Stimulated activated naive CD4-positive, alpha-beta T cell treated with Interleukin-2 at 50 U/mL for 16 hours (primary cell): ENCODE measurements at places on chromosomes 5 and 9.

- DNase-seq: no peak
Measured at GRCh38 chr9:133059623-133060022, 2.2 kb upstream of the CEL start.

- no peak for DNase-seq
Measured at GRCh38 chr5:156094001-156094400, 233.0 kb upstream of the SGCD start.

DNA sequence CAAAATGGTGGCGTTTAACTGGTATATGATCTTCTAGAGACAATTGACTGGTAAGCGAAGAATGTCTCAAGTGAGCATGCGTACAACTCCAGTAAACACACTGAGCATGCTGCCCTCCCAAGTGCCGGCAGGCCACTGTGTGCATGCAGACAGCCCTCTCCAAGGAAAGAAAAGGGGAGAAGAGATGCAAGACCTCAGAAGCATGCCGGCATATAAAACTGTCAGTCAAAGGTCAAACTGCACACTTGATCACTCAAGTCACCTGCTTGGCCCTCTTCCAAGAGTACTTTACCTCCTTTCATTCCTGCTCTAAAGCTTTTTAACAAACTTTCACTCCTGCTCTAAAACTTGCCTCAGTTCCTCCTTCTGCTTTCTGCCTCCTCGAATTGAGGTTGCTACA is 910.2 kb downstream of the TAF11L14 start:
- no peak for DNase-seq

GRCh38 chr5:141420855-141421488 is at the start of gene PCDHGA11:
Gene PCDHGA11, plus strand, starts transcription at chr5:141421051. Its CDS starts 177 bp downstream, at chr5:141421228.
- peak; percentile 15 for DNase-seq

DNA sequence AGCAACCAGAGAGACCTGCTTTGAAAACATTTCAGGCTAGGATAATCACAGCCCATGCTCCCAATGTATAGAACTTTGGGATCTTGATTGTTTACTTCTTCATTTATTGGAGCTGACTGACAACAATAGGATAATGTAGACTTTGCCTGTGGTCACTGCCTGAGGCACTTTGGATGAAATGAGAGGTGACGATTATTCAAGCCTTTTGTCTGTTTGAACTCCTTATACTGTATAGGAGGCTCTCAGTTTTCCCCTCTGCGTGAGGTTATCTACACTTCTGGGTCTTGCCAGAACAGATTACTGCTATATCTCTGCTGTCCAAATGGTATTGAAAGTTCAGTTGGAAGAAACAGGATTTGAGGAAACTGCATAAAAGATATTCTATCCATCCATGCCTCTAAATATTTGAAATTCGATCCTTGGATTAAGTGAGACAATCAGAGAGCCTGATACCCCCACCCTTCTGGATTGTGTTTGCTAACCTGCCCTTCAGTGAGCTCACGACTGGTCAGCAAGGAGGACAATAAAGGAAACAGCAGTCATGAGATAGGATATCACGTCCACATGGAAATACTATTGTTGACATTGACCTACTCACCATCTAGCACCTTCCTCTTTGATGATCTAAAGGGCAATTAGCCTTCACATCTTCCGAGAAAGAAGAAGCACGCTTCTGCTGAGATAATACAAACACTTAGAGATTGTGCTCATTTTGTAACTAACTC is 98.1 kb downstream of the DOCK8 start:
- DNase-seq: no peak

- no peak for DNase-seq
Measured at GRCh38 chr5:41924526-41924871, 582 bp upstream of the FBXO4 start.

- no peak for DNase-seq
Measured at GRCh38 chr5:35815089-35815936, 41.4 kb upstream of the IL7R start.

DNA sequence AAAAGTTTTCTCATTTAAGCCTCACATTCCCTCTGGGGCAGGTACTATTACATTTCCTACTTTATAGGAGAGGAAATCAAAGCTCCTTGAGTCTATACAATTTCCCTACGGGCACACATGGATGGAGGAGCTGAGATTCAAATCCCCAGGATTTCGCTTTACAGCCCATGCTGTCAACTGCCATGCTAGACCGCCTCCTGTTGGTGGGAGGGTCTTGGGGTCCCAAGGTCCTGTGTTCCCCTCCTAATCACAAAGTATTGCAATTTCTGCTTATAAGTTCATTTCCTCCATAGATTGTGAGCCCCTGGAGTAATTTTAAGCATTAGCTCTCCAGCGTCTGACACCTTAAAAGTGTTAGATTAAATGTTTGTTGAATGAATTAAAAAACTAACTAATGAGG is 95.9 kb upstream of the SMARCA2 start:
- no peak for DNase-seq

DNA sequence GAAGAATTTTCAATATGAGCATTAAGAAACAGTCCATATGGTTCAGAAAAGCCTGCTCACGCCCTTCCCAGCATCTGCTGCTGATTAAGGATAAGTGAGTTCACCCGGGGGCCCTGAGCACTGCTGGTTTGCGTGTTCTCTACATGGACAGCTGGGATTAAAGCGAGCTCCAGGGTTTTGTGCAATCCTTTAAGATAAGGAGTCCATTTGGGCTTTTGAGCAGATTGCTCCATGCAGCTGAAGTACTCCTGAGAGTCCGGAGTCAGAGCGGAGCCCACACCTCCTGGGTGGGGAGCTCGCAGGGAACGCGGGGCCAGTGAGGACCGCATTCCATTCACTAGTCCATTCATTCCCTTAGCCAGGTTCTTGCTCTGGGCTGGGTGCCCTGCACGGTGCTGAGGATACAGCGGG is 149.3 kb upstream of the COL5A1 start:
- no peak for DNase-seq

GRCh38 chr9:120242116-120242811 is 337.7 kb downstream of the CDK5RAP2 start:
- DNase-seq: no peak

- DNase-seq: no peak
Measured at GRCh38 chr9:112858625-112859147, 32.0 kb downstream of the SLC46A2 start.

- DNase-seq: no peak
Measured at GRCh38 chr9:14903040-14903439, 7.2 kb downstream of the FREM1 start.

DNA sequence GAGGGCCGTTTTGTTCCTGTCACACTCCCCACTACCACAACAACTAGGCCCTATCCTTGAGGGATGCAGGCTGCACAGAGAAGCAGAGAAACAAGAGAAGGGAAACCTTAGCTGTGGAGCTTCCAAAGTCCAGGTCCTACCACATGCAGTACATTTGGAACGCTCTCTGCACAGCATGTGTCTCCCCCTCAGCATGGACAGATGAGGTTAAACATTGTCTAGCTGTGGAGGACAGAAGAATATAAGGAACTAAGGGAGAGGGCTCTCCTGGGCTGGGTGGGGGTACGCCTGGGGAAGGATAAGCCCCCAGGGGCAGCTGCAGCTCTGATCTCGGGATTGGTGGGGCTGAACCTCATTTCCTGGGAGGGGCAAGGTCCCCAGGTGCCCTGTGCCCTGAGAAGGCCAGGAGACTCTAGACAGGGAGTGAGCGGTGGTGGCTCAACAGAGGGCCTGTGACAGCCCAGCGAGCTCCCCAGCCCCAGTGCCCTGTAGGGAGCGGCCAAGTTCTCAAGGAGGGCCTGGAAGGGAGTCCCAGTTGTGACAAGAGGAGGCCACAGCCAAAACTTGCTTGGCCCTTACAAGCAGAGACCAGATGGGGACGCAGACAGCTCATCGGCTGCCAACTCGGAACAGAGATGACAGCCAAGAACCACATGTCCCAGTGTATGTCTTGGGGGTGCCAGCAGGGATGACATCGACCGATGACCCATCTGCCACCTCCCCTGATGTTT is 30.1 kb downstream of the TSPAN17 start:
- DNase-seq: no peak

DNA sequence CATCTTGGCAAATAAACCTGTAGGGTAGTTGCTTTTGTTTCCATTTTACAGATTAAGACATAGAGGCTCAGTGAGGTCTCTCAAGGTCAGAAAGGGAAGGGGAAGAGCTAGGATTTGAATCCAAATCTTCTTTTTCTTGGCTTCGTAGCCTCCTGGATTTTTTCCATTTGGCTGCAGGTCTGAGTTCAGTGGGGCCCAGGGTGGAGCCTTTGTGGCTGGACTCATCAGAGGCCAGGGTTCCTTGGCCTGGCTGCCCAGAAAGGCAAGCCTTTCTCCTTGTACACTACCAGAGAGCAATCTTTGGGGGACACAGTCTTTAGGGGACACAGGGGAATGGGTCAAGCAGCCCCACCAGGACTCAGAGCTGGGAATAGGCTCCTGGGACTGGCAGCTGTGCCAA is 10.5 kb upstream of the TRAF1 start:
- no peak for DNase-seq

DNA sequence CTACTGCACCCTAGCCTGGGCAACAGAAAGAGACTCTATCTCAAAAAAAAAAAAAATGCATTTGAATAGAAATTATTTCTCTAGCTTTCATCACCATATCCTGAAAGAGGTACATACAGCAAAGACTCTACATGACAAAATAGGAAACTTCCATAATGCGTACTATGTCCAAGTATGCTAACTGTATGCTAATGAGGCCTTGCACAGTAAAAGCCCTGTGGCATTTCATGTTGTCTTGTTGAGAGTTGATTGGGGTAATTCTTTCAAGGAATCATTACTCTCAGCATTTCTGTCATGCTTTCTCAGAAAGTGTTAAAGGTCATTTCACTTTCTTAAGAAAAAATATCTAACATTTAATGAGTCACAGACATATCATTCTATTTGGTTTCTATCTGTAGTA is 393.4 kb downstream of the CTNND2 start:
- no peak for DNase-seq

- DNase-seq: no peak
Measured at GRCh38 chr9:110029429-110029955, 178.5 kb downstream of the C9orf152 start.

GRCh38 chr5:180360078-180360957 is 7.2 kb upstream of the GFPT2 start:
- no peak for DNase-seq

GRCh38 chr5:124986667-124987066 is 240.2 kb upstream of the ZNF608 start:
- no peak for DNase-seq
